Esophagus squamous epithelium (tissue), 5 donors: ENCODE measurements at places on chromosomes 13 and 19.

DNA sequence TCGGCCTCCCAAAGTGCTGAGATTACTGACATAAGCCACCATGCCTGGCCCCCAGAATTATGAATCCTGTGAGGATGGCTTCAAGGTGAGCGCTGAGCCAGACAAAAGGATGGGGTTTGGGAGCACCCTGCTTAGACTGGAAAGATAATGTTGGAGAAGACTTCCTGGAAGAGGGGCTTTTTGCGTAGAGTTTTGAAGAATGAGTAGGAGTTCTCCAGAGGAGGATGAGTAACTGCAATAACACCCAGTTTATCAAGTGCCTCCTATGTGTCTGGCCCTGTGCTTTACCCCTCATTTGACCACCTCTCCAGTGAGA lies 641 bp upstream of the GDF15 start:
- no peak for DNase-seq

DNA sequence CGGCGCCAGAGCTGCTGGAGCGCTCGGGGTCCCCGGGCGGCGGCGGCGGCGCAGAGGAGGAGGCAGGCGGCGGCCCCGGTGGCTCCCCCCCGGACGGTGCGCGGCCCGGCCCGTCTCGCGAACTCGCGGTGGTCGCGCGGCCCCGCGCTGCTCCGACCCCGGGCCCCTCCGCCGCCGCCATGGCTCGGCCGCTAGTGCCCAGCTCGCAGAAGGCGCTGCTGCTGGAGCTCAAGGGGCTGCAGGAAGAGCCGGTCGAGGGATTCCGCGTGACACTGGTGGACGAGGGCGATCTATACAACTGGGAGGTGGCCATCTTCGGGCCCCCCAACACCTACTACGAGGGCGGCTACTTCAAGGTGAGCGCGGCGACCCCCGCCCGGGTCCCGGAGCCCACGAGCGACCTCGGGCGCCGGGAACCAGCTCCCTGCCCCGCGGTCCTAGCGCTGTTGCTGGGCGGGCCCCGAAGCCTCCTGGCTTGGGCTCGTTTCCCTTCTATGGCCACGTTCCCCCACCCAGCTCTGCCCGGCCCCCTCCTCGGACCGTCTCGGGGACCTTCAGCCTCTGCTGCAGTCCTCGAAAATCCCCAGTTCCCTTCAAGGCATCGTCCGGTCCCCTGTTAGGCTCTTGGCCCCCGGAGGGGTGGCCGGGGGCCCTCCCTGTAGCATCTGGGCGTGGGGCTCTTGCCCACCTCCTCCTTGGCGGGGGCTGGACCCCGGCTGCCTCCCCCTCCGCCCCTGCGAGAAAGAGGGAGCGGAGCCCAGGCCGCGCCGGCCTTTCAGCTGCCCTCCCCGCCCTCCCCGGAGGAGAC lies at the start of gene CDC34:
Gene CDC34 (plus strand): TSS at position 8 of the 808 bp plus-strand sequence. CDS start 172 bp downstream, at position 180.
- DNase-seq = no peak

DNA sequence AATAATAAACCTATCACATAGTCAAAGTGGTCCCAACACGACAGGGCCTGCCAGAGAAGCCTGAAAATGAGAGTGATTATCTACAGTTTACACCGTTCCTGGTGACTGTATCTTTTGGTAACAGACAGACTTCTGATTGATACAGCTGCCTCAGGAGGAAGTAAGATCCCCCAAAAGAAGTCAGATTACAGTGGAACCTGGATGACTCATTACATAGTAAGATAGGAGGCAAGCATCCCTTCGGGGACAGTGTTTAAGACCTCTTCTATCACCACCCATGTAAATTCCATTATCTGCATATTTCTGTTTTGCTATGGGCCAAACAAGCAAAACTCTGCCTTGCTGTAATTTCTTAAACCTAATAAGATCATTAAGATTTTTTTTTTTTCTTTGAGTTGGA lies 44.0 kb upstream of the FLT1 start:
- no peak for DNase-seq

DNA sequence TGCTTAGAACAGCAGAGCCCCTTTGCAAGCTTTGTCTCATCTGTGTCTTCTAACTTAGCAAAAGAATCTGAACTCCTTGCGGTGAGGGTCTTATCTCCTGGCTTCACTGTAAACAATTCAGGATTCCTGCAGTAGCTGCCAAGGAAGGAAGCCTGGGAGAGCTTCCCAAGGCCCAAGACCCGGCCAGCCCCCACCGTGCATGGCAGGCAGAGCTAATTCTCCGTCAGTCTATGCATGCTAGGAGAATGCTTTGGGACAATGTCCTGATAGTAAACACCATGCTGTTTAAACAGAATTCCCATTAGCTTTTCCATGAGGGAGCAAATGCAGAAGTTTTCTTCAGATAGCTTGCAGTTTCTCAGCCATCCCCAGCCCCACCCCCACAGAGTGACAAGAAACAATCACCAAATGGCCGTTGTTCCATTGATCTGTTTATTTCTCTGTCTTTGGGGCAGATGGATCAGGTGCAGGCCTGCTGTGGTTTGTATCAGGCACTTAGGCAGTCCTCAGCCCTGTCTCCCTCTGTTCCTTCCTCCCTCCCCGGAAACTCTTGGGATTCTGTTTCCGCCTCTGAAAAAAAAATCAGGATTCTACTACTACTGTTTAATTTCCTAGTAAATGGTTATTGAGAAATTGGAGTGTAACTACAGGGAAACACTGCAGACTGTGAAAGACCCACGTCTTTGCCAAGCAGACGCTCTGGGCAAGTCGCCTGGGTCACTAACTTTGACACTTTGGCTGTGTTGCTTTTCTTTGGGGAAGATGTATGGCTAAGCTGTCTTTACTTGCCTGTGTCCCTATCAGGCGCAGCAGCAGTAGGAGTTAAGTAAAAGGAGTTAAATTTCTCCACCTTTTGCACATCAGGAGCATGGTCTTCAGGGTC lies 40.7 kb upstream of the SPATA13 start:
- DNase-seq = no peak

GRCh38 chr19:3013263-3013725 lies 15.8 kb downstream of the TLE2 start:
- no peak for DNase-seq

GRCh38 chr13:27419328-27419727 lies 5.1 kb upstream of the GTF3A start:
- DNase-seq = no peak

DNA sequence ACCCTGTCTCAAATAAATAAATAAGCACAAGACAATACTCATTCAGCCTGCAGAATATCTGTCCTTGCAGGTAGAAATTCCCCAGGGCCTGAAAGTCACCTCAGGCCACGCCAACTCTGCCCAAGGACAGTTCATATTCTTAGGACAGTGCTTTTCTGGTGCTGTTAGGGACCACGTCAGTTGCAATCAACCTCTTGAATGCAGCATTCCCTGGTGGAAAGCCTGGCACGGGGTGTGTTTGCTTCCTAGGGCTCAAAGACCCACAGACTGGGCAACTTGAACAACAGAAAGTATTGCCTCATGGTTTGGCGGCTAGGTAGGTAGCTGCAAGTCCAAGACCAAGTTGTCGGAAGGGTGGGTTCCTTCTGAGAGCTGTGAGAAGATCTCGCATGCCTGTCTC lies 160.3 kb downstream of the KCTD15 start:
- DNase-seq = no peak

DNA sequence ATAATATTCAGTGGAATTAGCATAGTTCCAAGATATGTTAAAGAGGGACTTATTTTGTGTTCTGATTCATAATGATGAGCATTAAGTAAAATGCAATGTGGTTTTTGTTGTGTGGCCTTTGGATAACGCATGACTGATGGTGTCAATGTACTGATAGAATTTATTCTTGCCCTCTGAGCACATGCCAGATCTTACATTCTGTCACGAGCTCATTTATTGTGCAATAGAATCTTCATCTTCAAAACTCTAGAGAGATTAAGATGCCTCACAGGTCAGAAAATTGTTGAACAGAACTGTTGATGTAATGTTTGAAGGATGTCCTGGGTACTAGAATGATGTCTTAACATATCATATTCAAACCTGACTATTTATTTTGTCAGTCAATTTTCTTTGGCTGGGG lies 148.0 kb upstream of the HTR2A start:
- DNase-seq = no peak

GRCh38 chr13:42526276-42526675 lies 47.7 kb upstream of the TNFSF11 start:
- DNase-seq = no peak

- no peak for DNase-seq
Observed at GRCh38 chr13:48038761-48039160, 1.2 kb downstream of the NUDT15 start.

- no peak for DNase-seq
Observed at GRCh38 chr13:28056970-28057712, 43.2 kb downstream of the FLT3 start.

DNA sequence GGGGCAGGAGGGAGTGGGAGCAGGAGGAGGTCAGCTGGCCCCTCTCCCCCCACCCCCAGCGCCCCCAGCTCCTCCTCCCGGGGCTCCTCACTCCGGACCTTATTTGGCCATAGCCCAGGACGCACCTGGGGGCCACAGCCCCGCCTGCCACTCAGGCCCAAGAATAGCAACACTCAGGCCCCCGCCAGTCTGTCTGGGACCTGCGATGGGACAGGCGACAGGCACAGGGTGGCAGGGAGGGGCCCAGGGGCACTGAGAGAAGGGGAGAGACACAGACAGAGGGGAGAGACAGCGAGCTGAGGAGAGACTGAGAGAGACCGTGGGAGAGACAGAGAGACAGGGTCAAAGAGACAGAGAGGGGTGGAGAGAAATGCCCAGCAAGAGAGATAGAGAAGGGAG lies 10.2 kb downstream of the JOSD2 start:
- DNase-seq = no peak

GRCh38 chr13:29852472-29853054 lies 2.1 kb upstream of the UBL3 start:
- DNase-seq = no peak

GRCh38 chr13:42377640-42378382 lies 105.9 kb downstream of the AKAP11 start:
- DNase-seq = no peak

- DNase-seq = no peak
Observed at GRCh38 chr13:51801631-51802099, 2.3 kb downstream of the DHRS12 start.

- no peak for DNase-seq
Observed at GRCh38 chr13:36630181-36630803, 43.5 kb upstream of the SERTM1 start.
